ENCODE measurements at places on chromosomes 5 and 9. TPM values are rescaled to one million over a fixed set of nuclear protein-coding genes. Genes with fewer than 3 reads are reported as not detected.

The FKBP15 gene
- total RNA-seq: 14.7 TPM

The PCDHGB2 gene
- not detected for total RNA-seq

The SEMA6A gene
- total RNA-seq: 0.14 TPM

DNA sequence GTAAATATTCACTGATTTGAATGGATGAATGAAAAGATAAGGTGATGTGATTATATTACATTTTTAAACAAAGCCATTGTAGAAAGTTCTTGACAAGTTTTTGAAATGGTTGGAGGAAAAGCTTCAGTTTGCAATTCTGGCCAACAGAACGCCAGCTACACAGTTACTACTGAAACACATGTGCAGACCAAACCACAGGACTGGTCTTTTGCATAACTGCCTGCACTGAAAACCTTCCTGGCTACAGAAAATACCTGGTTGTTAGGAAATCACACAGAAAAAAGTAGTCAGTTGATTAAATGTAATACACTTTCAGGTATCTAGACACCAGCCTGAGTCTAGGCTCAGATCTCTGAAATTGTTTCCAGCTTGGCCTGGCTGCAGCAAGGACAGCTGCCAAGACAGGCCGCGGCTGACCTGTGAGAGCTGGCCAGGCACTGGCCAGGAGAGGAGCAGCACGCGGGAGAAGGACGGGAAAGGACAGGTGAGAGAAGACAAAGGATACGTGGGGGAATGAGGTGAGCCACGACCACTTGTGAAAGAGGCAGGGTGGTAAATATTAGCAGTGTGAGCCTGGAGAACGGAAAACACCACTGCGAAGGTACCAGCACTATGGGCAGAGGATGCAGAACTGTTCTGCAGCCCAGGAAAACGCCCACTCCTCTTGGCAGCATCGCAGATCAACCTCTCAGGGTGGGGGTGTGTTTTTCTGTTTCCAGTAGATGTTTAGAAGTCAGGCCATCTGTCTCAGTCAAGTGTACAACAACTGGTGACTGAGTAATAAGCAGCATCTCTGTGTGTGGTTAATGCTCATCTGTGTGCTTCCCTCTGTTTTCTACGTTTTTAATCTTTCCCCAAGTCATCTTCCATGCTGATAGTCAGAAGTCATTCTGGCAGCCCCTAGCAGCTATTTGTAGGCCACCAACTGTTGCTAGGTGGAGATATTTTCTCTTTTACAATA, 137.4 kb downstream of the SCAMP1 start:
- no peaks in the 10 kb centered on the region for H3K4me1 ChIP-seq
- DNase-seq: no peak
- no peaks in the 10 kb centered on the region for H3K36me3 ChIP-seq
- H3K4me3 ChIP-seq: no peak overlapping the region

GRCh38 chr9:761793-762560, 79.5 kb upstream of the DMRT1 start:
- no peak overlapping the region for H3K27ac ChIP-seq
- no peaks in the 10 kb centered on the region for H3K4me1 ChIP-seq
- H3K27me3 ChIP-seq: no peaks in the 10 kb centered on the region

- H3K36me3 ChIP-seq: peaks cover 2% of the 10 kb centered on the region
- DNase-seq: no peak
- no peaks in the 10 kb centered on the region for H3K27me3 ChIP-seq
- peaks cover 72% of the 10 kb centered on the region for H3K4me1 ChIP-seq
- no peak overlapping the region for H3K4me3 ChIP-seq
These were observed 109.7 kb downstream of the MLLT3 start for GRCh38 chr9:20512636-20513035.
